Daoy (cell line): ENCODE measurements at places on chromosomes 7 and 10.
A peak's percentile ranks its signal among the peaks of the same experiment; 100 is the strongest.

GRCh38 chr7:15915686-15916293 is 229.3 kb upstream of the MEOX2 start:
- DNase-seq = no peak

DNA sequence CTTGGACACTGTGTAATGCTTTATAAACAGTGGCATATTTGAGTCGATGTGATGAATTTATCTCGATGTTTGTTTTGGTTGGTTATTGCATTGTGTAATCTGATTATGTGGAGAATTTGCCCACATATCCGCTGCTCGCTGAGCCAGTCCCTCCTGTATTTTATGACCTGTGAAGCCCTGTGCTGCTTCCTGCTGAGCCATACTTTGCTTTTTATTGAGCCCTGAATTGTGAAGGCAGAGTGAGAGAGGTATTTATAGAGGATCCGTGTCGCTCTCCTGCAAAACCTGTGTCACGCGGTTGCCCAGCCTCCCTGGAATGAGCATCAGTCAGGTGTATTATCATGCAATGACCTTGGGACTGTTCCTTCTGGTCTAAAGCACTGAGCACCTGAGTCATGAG is 253.7 kb downstream of the ARHGAP21 start:
- DNase-seq = peak; percentile 23

DNA sequence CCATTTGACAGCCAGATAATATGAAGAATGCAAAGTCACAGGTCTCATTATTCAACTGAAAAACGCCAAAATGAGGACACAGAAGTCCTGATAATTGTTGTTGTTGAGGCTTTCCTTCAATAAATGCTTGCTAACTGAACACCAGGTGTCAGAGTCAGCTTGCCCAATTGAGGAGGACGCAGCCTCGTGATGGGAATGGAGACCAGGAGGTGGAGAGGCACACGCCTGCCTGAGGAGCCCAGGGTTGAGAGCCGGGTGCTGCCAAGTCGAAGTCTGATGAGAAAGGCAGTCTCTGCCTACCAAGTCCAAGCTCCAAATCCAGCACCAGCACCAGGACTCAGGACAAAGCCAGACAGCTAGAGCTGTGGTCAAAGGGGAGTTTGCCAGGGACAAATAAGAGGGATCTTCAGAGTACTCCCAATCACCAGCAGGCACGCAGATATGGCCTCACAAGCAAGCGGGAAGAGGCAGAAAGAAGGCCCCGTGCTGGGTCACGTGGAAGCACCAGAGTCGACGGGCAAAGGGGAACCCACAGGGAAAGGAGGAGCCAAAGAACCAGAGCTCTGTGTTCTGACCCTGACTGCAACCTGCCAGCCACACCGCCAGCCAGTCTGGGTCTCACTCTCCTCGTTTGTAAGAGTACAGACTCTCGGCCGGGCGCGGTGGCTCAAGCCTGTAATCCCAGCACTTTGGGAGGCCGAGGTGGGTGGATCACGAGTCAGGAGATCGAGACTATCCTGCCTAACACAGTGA is 47.6 kb downstream of the VOPP1 start:
- no peak for DNase-seq

- DNase-seq = no peak
Observed at GRCh38 chr7:22108151-22108845, 162.6 kb upstream of the CDCA7L start.

DNA sequence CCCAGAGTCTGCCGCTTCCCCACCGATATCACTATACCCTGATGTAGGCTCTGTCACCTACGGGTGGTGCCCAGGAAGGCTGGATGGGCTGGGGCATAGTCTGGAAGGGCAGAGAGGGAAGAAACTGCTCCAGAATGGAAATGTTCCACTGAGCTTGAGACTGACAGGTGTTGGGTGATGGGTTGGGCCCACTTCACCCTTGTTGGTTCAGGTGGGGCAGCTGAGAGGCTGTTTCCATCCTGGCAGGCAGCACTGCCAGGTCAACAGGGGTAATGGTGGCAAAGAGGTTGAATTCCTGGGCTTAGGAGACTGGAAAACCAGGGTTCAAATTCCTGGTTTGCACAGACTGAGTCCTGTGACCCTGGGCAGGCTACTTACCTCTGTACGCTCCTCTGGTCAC is 28.5 kb upstream of the FRAT2 start:
- DNase-seq = no peak

DNA sequence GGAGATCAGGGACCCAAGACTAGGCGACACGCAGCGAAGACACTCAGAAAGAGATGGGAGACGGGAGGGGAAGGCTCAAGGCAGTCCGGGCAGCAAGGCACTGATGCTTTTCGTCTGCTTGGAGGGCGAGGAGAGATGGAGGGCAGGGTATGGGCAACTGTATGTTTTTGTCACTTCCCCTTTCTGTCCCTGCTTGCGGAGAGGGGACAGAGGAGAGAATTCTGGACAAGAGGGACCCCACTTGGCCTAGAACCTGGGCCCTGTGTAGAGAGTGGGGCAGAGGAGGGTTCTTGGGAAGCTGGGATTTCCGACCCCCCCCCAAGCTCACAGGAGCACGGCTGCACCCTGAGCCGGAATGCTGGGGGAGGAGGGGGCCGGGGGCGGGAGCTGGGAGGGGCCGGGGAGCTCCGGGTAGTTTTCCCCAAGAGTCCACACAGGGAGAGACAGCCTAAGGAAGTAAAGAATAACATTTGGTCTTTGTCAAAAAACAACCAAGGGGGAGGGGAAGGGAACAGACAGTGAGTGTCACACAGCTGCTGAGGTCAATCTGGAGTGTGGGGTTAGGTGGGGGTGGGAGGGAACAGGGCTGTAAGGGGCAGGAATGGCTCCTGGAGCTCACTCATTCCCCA is 1.8 kb downstream of the LRCH4 start:
- no peak for DNase-seq

DNA sequence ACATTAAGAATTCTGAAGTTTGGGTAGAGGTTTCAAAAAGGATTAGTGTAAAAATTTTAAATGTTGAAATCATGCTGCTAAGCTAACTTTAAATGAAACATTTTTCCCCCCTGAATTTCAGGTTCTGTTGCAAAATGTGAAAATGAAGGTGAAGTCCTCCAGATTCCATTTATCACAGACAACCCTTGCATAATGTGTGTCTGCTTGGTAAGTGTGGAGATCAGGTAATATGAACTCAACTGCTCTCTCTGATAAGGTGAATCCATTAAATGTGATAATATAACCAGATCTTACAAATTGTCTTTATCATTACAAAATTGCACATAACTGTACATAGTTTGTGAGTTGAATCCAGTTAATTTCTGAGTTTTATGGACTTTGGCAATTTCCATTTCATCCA is 1.4 kb downstream of the BMPER start:
- DNase-seq = no peak

- DNase-seq = no peak
Observed at GRCh38 chr10:61655335-61655851, 7.3 kb upstream of the CABCOCO1 start.

DNA sequence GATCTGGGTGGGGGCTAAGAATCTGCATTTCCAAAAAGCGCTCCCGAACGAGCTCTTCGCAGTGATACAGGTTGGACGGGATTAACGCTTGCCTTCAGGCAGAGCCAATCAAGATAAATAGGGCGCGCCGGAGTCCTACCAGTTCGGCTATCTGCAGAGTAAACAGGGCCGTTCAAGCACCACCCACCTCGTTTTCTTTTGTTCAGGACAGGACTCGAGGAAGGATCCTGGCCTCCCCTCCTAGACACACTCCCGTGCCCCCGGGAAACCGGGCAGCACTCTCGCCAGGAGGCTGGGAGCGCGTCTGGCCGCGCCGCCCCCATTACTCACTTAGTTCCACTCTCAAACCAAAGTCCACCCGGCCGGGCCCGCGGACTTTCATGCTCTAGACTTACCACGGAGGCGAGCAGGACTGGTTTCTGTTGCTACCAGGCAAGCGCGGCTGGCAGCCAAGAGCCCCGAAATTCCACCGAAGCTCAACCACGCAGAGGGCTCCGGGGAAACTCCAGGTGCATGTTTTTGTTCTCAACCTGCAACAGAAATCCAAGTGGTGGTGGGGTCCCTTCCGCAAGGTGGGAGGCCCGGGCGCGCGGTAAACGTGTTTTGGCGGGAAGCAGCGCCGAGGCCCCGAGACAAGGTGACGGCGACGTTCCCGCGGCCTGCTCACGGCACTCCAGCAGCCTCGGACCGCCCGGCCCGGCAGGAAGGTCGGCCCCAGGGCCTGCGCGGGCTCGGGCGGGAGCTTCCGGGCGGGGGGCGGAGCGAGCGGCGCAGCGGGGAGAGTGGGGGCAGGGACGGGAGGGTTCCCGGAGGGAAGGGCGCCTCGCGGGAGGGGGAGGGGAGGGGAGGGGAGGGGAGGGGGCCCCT is 12.7 kb downstream of the HNRNPF start:
- DNase-seq = no peak

GRCh38 chr10:128364631-128365030 is 238.4 kb upstream of the MKI67 start:
- no peak for DNase-seq

DNA sequence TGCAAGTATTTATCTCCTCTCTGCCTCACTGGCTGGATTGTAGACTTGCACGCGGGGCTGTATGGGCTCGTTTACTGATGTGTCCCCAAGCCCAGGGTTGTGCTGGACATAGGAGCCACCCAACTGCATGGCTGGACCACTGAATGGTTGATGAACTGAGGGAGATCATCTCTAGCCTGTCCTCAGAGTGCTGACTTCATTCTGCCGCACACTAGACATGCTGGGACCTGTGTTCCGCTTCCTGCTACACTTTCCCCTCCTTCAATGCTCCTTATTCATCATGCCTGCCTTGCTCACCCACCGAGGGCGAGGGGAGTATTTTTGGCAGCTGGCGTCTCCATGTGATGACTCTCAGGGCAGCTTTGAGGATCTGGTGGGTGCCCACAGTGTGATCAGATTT is 440.2 kb downstream of the GLRX3 start:
- no peak for DNase-seq

- no peak for DNase-seq
Observed at GRCh38 chr10:1086787-1087186, 30.6 kb downstream of the WDR37 start.

DNA sequence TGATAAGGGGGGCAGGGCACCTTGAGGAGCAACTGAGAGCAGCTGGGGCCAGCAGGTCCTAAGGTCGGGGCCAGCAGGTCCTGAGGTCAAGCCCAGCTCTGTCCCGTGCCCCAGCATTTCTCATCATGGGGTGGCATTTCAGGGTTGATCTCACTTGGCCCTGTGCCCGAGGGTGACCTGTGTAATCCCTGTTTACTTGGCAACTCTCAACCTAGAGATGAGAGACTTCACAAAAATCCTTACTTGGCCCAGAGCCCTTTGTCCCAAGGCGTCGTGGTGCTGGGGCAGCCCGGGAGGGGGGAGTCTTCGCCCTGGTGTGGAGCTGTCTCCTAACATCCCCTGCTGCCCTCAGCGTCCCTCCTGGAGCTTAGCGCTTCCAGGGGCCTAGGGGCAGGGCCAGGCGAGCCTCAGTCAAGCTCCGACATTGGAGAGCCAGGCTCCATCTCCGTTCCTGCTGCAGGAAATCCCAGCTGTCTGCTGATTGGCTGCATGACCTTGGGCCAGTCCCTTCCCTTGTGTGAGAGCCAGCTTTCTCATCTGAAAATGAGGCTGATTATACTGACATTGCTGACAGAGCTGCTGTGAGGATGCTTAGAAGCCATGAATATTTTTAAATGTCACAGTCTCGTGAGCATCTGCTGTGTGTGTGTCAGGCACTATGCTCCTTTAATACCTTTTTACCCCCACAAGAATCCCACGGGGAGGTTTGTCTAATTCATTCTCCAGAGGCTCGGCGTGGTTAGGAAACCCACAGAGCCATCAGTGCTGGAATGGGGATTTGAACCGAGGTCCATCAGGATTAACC is 94.3 kb downstream of the ZMIZ1 start:
- DNase-seq = no peak
